Activated CD4-positive, alpha-beta T cell treated with anti-CD3 and anti-CD28 coated beads for 36 hours (primary cell): ENCODE measurements at places on chromosomes 7 and 10. TPM values are rescaled to one million over a fixed set of nuclear protein-coding genes. Genes with fewer than 3 reads are reported as not detected.
A peak's percentile ranks its signal among the peaks of the same experiment; 100 is the strongest.

DNA sequence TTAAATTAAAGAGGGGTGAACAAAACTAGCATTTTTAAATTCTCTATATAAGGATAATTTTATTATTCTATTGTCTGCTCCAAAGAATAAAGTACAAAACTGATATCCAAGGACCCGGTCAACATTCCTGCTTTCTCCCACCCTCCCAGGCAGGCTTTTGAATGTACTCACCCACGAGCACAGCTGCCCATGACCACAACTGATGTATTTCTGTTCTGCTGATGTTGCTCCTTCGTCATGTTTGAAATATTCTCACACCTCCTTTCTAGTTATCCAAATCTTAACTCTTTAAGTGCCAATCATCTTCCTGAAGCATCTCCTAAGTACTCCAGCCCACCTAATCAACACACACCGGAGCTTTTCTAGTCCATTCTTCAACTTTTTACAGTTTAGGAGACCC lies 46.7 kb downstream of the CALD1 start:
- no peak overlapping the region for H3K4me3 ChIP-seq
- H3K4me1 ChIP-seq: no peaks in the 10 kb centered on the region
- H3K27me3 ChIP-seq: no peaks in the 10 kb centered on the region
- no peak overlapping the region for H3K27ac ChIP-seq

GRCh38 chr10:132309471-132309865 lies 1.7 kb upstream of the STK32C start:
- H3K27ac ChIP-seq: no peak overlapping the region
- no peak overlapping the region for H3K4me3 ChIP-seq
- peaks cover 2% of the 10 kb centered on the region for H3K27me3 ChIP-seq
- H3K4me1 ChIP-seq: peaks cover 8% of the 10 kb centered on the region
- no peaks in the 10 kb centered on the region for H3K36me3 ChIP-seq
- DNase-seq: no peak

- H3K4me1 ChIP-seq: peaks cover 56% of the 10 kb centered on the region
- no peak overlapping the region for H3K4me3 ChIP-seq
- DNase-seq: peak; percentile 16
- H3K27me3 ChIP-seq: no peaks in the 10 kb centered on the region
These were observed 79.2 kb downstream of the SRPK2 start for GRCh38 chr7:105309235-105310169.

DNA sequence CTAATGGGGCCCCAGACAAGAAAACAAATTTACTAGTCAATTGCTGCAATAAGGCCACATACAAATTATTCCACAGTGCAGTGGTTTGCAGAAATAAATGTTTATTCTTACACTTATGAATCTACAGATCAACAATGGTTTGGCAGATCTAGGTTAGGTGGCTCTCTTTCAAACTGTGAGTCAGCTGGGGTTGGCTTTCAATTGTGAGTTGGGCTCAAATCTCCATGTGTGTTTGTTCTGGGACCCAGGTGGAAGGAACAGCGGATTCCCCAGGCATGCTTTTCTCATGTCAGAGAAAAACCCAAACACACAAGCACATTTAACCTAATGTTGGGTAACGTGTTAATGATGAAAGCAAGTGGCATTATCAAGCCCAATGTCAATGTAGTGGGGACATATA lies 25.6 kb upstream of the CELF2 start:
- no peaks in the 10 kb centered on the region for H3K36me3 ChIP-seq
- no peak for DNase-seq
- H3K4me3 ChIP-seq: no peak overlapping the region
- peaks cover 17% of the 10 kb centered on the region for H3K27me3 ChIP-seq
- H3K27ac ChIP-seq: no peak overlapping the region

- H3K36me3 ChIP-seq: no peaks in the 10 kb centered on the region
- H3K27ac ChIP-seq: no peak overlapping the region
- peaks cover 39% of the 10 kb centered on the region for H3K4me1 ChIP-seq
- no peaks in the 10 kb centered on the region for H3K27me3 ChIP-seq
- peak; percentile 14 for DNase-seq
These were observed 233.9 kb downstream of the DNAJB6 start for GRCh38 chr7:157570531-157571200.

Gene CPSF4
- 56.1 TPM for total RNA-seq
